Right lung (tissue), 10 donors: ENCODE measurements at places on chromosomes 13 and 19. TPM values are rescaled to one million over a fixed set of nuclear protein-coding genes. Genes with fewer than 3 reads are reported as not detected.

ARMC6 gene
- 43.7 TPM for polyA plus RNA-seq

NDUFB7 gene
- 75.5 TPM for polyA plus RNA-seq

ALOX5AP gene
- 4.5 TPM for polyA plus RNA-seq

AP1M1 gene
- polyA plus RNA-seq: 42.7 TPM

CPAMD8 gene
- 56.0 TPM for polyA plus RNA-seq

PCSK4 gene
- polyA plus RNA-seq: 2.7 TPM

FGF14 gene
- 0.49 TPM for polyA plus RNA-seq

TEX26 gene
- polyA plus RNA-seq: 0.57 TPM

CYP4F2 gene
- not detected for polyA plus RNA-seq

ZNF208 gene
- polyA plus RNA-seq: 2.4 TPM

FOXA3 gene
- 1.4 TPM for polyA plus RNA-seq

CASP14 gene
- not detected for polyA plus RNA-seq

PSG1 gene
- 1.0 TPM for polyA plus RNA-seq

OR7C1 gene
- 0.10 TPM for polyA plus RNA-seq

ICAM5 gene
- polyA plus RNA-seq: 12.6 TPM

OR7D2 gene
- polyA plus RNA-seq: 0.06 TPM

OR7G2 gene
- polyA plus RNA-seq: not detected

TMEM161A gene
- polyA plus RNA-seq: 19.4 TPM

ZNF730 gene
- 10.0 TPM for polyA plus RNA-seq

IQCN gene
- polyA plus RNA-seq: 9.2 TPM

ZNF331 gene
- polyA plus RNA-seq: 24.1 TPM
